Stimulated activated CD4-positive, alpha-beta T cell treated with anti-CD3 and anti-CD28 coated beads, Interleukin-1b, Interleukin-23, amount 100 ng/mL, for 1 hour (primary cell): ENCODE measurements at places on chromosomes 7 and 10.

- no peak for DNase-seq
Measured at GRCh38 chr10:75403939-75404814, 2.6 kb upstream of the ZNF503 start.

GRCh38 chr7:65441010-65441409, 67.4 kb downstream of the ZNF92 start:
- no peak for DNase-seq

GRCh38 chr7:139118234-139118804, 8.8 kb upstream of the ZC3HAV1 start:
- no peak for DNase-seq

- no peak for DNase-seq
Measured at GRCh38 chr10:102003541-102003940, 52.4 kb downstream of the ARMH3 start.

DNA sequence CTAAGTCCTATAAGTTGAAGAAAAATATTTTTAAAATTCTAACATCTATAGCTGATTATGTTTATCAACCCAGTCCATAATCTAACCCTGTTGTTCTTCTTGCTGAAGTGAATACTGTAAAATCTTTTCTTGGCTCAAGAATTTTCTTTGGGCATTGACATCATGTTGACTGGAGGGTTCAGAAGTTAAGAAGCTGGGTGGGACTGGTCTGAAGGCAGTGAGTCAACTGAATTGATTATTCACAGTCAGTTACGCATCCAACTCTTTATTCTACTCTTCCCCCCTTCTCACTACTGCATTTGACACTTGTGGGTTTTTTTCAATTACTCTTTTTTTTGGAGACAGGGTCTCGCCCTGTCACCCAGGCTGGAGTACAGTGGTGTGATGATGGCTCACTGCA, 31.0 kb downstream of the DENND2A start:
- DNase-seq = no peak

GRCh38 chr7:34823650-34824258, 165.7 kb downstream of the NPSR1 start:
- peak; percentile 11 for DNase-seq

DNA sequence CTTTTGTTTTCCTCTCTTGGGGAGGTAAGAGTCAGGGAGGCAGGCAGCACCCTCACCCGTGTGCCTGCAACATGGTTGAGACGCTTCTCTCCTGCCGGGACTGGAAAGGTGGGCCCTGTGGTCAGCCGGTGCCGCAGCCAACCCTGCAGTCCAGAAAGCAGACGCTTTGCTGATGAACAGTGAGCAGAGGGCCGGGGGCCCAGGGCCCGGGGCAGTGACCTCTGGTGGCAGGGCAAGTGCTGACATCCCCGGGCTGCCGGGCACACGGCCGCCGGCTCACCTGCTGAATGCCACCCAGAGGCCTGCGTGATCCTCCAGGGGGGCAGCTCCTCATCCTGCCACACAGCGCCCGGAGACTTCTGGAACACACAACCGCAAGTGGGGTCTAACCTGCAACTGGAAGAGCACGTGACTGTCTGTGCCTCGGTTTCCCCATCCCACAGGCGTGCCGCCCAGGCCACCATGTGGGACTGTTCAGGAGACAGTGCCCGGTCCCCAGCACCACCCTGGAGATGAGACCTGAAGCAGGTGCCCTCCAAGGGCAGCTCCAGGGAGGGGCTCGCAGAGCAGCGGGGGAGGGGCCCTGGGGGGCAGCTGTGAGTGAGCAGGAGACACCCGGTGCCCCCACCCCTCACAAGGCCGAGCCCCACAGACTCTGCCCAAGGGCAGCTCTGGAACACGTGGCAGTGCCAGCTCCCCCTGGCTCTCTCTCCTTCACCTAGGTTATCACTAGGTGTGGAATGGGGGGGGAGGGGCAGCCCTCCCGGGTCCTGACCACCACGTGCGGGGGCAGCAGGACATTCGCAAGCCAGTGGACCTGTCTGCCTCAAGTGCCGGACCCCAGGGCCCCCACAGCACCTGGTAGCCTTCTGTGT, 2.2 kb upstream of the ADGRA1 start:
- no peak for DNase-seq

DNA sequence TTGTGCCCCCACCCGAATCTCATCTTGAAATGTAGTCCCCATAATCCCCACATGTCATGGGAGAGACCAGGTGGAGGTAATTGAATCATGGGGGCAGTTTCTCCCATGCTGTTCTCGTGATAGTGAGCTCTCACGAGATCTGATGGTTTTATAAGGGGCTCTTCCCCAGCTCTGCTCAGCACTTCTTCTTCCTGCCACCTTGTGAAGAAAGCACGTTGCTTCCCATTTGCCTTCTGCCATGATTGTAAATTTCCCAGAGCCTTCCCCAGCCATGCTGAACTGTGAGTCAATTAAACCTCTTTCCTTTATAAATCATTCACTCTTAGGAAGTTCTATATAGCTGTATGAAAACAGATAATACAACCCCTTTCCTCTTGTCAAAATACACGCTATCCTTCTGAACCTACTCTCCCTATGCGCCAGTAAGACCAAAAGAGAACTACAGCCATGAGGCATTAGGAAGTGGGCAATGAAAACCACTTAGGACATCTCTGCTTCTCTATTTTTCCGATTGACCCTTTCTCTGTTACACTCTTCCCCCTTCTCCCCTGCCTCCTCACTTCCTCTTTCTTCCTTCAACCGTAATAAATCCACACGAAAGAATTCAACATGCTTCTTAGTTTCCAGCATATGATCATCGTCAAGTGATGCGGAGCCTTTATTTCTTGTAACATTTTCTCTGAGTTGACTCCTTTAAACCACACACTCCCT, 101.2 kb upstream of the WDR11 start:
- DNase-seq = no peak

GRCh38 chr10:117553142-117553814, 10.7 kb downstream of the EMX2 start:
- no peak for DNase-seq
